ENCODE measurements at places on chromosomes 7 and 10.

GRCh38 chr7:7851991-7852390, 116.6 kb upstream of the GLCCI1 start:
- no peak for DNase-seq

GRCh38 chr7:55086413-55087201, 67.8 kb downstream of the EGFR start:
- DNase-seq = peak; percentile 65

DNA sequence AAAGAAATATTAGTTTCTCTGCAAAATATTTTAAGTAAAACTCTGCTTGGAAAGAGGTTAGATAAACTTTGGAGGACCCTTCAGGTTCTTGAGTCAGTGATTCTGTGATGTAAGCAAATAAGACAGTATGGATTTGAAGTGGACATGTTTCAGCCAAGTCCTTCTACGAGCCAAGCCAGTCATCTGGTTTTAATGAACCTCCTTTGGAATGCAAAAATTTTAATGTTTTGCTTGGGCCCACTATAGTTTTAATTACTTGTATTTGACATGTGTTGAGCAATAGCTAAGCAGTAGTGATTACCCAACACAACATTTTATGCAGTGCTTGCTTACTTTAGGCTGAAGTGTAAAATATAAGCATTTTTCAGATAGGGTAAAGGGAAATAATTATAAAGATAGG, 296.3 kb upstream of the SEMA3D start:
- no peak for DNase-seq

GRCh38 chr10:89076120-89076519, 85.5 kb downstream of the FAS start:
- no peak for DNase-seq

DNA sequence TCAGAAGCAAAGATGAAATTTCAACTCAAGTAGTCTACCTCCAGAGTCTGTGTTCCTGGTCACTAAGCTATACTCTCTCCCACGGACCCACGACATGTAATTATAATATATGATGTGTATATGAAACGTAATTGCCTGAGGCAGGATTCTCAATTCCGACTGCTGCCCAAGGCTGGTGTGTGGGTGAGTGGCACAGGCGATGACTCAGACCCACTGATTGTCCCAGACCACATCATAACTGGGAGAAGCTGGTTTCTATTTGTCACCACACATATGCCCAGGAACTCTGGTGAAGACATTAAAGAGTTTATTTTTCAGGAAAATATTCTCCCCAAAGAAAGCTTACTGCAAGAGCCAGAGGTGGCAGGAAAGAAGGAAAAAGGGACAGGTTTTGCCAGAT, 219.3 kb downstream of the JAZF1 start:
- no peak for DNase-seq

- no peak for DNase-seq
Measured at GRCh38 chr7:5452937-5453540, 29.4 kb upstream of the TNRC18 start.

DNA sequence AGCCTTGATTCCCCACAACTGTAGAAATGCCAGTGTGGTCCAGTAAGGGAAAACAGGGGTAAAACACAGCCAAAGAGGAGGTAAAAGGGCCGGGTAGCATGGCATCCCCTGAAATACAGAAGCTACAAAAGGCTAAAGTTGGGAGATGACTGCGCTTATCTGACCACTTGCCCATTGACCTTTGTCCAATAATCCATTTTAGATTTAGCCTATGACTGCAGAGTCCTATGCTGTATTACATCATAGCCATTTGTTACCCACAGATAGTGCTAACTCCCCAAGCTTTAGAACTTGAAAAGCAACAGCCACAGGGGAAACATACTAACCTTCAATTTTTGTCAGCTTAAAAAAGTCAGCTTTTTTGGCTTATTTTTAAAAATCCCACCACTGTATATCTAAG, 26.2 kb downstream of the MTPN start:
- DNase-seq = no peak

DNA sequence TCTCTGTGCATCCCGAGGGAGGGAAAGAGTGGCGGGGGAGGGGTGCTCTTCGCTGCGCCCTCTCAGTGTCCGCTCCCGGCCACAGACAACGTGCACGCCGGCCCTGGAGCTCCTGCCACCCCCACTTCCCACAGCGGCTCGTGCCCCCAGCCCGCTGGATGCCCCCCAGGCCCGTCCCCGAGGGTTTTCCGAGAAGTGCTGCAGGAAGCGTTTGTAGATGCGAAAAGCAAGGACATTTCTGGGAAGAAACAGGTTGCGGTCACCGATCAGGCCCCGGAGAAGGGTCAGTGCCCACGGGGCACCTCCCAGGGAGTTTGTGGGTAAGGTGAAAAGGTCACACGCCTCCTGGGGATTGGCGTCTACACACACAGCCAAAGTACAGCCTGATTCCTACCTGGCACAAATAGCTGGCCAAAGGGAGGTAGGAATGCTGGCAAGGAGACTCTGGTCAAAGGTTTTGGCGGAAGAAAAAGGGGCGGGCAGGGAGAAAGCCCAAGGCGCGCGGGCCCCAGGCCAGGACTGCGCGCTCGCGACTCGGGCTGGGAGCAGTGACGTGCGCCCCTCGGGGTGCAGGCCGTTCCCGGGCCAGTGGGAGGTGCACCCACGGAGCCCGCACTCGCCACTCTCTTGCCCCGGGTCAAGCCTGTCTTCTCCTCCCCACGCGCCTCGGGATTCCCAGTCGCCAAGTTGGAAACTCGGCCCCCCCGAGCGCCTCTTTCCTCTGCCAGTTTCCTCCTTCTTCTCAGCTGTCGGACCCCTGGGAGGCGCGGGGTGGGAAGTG, 1.5 kb upstream of the NRP1 start:
- DNase-seq = no peak

- DNase-seq = no peak
Measured at GRCh38 chr10:1292611-1293031, 236.4 kb downstream of the WDR37 start.

DNA sequence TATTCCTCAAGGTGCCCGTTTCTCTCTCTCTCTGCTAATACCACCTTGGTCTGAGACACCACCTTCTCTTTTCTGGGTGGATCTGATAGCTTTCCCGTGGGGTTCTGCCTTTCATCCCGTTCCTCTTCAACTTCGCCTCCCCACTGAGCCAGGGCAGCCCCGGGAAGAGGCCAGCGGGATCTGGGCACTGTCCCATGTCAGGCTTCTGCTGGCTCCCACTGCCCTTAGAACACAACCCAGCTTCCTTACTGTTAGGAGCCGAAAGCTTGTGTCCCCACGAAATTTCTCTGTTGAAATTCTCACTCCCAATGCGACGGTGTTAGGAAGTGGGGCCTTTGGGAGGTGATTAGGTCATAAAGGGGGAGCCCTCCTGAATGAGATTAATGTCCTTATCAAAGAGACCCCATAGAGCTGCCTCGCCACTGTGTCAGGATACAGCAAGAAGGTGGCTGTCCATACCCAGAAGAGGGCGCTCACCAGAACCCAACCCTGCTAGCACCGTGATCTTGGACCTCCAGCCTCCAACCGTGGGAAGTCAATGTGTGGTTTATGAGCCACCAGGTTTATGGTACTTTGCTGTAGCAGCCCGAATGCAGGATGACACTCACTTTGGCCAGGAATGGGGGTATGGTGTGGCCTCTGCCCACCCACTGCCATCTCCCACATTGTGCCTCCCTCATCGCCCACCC, 79.2 kb downstream of the CAMK1D start:
- DNase-seq = no peak

DNA sequence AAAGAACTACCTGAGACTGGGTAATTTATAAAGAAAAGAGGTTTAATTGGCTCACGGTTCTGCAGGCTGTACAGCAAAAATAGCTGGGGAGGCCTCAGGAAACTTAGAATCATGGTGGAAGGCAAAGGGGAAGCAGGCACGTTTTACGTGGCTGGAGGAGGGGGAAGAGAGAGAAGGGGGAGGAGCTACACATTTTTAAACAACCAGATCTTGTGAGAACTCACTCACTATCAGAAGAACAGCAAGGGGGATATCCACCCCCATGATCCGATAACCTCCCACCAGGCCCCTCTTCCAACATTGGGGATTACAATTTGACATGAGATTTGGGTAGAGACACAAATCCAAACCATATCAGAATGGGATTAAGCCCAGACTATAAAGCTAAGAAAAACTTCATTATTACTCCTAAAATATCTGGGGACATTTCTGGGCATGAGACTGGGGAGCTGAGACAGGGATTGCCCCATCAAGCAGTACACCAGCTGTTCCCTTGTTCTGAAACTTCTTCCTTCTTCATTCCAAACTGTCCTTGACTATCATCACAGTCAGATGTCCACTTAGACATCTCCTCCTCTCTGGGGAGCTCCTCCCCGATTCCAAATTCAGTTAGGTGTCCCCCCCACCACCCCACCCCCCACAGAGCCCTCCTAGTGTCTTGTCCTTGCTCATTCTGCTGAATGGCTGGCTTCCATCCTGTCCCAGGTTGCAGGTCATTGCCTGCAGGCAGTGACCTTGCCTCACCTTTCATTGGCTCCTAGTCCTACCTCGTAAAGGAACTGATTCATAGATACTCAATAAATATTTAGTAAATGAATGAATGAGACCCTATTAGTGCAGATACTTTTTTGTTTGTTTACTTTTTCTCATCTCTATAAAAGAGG, 132.6 kb downstream of the EVX1 start:
- no peak for DNase-seq

- no peak for DNase-seq
Measured at GRCh38 chr7:130733931-130734814, at the start of gene KLF14. KLF14 (minus strand) TSS chr7:130734207; CDS start chr7:130734033, 174 bp downstream.

GRCh38 chr7:92253251-92253650, 7.5 kb downstream of the ANKIB1 start:
- peak; percentile 78 for DNase-seq

DNA sequence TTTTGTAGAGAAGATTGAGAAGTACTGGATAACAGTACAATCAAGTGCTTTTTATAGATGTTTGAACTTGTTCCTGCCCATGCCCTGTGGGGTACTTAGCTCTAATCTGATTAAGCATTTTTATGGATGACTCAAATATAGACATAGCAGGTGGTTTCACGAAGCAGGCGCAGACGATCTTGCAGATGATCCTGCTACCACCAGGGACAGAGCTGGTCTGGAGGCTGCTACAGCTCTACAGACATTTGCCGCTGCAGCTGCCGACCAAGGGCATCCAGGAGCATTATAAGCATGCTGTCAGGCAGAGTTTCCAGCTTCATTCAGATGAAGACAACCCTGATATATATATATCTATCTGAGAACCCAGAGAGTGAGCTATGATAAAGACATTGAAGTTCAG, 650.4 kb downstream of the NXPH1 start:
- DNase-seq = no peak

DNA sequence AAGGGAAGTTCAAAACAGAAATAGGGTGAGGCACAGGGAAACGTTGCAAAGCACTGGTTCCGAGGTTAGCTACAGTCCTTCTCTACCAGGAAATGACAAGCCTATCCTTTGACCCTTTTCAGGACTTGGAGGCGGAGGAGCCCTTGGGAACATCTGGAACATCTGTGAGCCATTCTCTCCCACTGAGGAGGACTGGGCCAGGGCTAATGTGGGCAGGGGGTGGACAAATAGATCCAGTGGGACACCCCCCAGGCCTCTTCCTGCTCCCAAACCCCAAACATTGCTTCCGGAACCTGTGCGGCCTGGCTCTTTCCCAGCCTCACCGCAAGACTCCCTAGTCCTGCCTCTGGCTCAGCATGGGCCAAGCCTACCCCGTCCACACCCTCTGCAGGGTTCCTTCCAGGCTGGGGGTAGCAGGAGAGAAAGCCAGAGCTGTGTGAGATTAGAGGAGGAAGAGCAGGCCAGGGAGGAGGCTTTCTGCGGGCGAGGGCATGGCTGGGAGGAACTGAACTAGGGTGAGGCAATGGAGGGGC, 36.5 kb downstream of the GHRHR start:
- no peak for DNase-seq

DNA sequence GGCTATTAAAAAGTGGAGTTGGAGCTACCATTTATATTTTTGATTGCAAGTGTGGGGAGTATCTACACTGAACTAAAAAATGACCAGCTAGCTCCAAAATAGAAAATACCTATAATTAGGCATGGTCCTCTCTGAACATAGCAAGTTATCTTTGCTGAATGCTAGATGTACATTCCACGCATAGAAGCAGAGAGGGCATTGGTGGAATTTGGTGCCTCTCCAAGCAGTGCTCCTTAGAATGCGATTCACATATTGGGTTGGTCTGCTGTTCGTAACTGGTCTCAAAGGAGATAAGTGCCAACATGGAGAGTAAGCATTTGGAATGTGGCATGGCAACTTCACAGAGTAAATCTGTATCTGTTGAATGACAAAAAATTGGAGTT, 196.2 kb downstream of the PTN start:
- DNase-seq = no peak

DNA sequence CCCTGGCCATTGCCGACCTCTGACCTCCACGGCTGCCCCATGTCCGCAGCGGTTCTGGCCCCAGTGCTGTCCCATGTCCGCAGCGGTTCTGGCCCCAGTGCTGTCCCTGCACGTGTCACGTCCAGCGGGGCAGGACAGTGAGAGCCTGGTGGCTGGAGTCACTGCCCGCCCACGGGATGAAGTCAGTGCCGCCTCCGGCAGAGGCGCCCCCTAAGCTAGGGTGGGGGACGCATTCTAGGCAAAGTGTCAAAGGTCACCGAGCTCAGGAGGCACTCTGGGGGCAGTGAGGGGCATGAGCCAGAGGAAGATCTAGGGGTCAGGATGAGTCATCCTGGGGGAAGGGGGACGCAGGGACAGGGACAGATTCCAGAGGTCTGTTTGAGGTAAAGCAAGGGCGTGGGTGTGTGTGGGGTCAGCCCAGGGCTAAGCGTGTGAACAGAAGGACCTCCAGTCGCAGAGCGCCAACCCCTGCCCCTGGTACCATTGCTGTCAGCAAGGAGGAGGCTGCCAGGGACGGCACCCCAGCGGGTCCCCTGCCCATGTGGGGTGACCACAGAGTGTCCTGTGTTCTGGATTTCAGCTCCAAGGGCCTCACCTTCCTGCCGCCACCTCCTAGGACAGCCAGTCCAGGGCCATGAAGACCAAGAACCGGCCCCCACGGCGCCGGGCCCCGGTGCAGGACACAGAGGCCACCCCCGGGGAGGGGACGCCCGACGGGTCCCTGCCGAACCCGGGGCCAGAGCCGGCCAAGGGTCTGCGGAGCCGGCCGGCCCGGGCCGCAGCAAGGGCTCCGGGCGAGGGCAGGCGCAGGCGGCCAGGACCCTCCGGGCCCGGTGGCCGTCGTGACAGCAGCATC, 665 bp downstream of the BHLHA15 start:
- no peak for DNase-seq

- no peak for DNase-seq
Measured at GRCh38 chr7:27166531-27167505, 1.5 kb upstream of the HOXA9 start.

DNA sequence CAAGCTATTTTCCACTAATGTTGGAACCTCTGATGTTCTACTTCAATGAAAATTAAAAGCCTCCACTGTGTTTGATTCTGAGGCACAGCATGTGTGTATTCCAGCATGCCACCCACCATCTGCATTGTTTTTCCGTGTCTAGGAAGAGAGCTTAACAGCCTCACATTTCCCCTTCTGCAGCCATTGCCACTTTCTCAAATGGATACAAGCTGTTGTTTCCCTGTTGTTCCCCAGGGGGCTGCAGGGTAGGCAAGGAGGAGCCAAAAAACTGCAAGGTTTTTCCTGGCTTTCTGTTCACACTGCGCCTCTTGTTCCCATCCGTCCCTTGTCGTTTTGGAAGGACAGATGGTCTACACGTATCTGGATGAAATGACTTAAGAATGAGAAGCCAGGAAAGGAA, 72.3 kb upstream of the DNAJB12 start:
- DNase-seq = no peak

- no peak for DNase-seq
Measured at GRCh38 chr10:27628621-27629020, 117.0 kb downstream of the MKX start.

GRCh38 chr10:43259213-43259991, 7.5 kb downstream of the RASGEF1A start:
- DNase-seq = no peak

GRCh38 chr10:58027426-58027825, 240.3 kb downstream of the IPMK start:
- DNase-seq = no peak

Data from putamen (tissue), 1 donor.